ENCODE measurements at places on chromosomes 16 and 17.

DNA sequence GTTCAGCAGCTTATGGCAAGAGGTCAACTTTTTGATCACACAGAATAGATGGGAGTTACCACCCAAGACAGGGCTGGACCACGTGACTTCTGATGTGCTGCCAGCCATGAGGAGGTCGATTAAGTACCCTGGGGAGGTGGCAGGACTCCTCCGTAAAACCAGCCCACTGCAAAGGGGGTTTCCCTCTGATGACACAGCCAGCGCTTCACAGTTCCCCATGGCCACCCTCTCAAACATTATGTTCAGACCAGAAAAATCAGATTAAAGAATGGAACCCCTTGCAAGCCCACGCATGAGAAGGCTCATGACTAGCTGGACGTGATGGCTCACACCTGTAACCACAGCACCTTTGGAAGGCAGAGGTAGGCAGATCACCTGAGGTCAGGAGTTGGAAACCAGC is 222.9 kb downstream of the CPPED1 start:
- DNase-seq: no peak

GRCh38 chr17:70184207-70184606 is 14.9 kb downstream of the KCNJ2 start:
- no peak for DNase-seq

GRCh38 chr17:28206292-28206691 is 112.7 kb upstream of the TMEM97 start:
- DNase-seq: no peak

DNA sequence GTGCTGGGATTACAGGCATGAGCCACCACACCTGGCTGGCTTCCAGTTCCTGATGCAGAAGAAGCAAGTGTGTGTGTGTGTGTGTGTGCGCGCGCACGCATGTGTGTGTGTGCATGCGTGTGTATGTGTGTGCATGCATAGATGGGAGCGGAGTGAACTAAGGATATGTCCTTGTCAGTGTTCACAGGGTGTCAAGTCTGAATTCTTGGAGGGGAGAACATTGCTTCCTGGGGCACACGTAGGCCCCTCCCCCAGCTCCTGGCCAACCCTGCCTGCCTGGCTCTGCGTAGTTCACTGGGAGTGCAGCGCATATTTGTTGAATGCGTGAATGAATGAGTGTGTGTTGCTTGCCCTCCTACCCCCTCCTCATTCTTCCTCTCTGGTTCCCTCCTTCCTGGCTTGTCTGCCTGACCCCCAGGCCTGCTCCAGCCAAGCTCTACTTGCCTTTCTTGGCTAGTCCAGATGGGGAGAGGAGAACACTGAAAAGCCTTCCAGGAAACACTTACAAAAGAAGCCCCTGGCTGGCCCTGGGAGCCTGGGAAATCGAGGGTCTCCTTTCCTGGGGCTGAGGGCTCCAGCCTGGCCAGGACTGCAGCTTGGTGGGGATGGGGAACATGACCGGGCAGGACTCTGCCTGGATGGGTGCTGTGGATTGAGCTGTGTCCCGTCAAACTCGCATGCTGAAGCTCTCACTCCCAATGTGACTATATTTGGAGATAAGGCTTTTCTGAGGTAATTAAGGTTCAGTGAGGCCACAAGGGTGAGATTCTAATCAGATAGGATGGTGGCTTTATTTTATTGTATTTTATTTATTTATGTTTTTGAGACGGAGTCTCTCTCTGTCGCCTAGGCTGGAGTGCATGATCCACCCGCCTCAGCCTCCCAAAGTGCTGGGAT is 27.9 kb downstream of the IGFBP4 start:
- no peak for DNase-seq

DNA sequence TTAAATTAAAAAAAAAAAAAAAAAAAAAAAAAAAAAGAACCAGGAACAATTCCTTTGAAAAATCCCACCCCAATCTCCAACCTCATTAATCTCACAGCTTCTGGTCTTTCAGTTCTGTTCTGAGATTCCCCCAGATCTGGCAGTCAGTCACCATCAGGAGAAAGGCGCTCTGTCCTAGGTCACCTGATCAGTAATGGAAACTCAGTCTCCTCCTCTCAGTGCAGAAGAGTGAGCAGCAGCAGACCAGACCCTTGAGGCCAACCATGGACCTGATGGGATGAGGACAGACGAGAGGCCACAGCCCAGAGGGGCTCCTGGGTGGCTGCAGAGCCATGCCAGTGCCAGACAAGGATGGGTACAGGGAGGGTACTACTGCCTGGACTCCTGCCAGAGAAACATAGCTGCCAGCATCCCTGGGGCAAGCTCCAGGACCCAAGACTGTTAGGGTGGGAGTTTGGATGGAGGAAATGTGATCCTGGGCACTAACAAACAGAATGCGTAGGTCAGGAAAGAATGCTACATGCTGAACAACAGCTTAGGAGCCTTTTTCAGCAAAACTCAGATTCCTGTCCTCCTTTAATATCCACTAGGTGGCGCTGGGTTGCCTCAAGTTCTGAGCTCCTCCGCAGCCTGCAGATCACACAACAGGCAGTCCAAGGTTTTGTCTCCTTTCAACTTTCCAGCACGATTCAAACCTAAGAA is 28.7 kb downstream of the MPG start:
- DNase-seq: peak; percentile 80

GRCh38 chr17:28252436-28252835 is 66.6 kb upstream of the TMEM97 start:
- DNase-seq: no peak

DNA sequence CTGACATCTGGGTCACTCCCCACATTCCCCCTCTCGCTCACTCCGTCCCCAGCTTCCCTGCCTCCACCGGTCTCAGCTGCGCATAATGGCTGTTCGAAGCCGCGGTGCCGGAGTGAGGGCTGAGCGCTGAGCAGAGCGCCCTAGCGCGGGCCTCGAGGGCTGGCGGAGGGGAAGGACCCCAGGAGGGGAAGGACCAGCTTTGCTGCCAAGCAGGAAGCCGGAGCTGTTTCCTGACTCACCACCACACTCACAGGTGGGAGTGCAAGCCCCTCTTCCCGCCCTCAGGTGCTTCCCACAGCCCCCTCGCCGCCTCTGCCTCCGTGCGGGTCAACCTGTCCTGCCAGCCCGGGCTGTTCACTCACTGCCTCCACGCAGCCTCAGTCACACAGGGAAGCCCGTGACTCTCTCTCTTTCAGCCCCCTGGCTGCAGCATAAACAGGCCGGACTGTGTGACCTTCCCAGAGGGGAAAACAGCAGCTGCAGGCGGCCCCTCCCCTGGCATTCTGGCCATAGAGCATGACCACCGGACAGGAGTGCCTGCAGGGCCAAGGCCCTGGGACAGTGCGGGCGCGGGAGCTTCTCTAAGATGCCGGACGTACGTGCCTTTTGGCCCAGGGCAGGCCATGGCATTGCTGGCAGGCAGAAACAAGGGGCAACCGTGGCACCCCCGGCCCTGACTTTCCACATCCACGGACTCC is 23.7 kb downstream of the SLC43A2 start:
- DNase-seq: no peak

GRCh38 chr17:17933775-17934174 is 38.4 kb downstream of the TOM1L2 start:
- DNase-seq: no peak

GRCh38 chr16:86379505-86379846 is 130.9 kb upstream of the FOXF1 start:
- DNase-seq: no peak

DNA sequence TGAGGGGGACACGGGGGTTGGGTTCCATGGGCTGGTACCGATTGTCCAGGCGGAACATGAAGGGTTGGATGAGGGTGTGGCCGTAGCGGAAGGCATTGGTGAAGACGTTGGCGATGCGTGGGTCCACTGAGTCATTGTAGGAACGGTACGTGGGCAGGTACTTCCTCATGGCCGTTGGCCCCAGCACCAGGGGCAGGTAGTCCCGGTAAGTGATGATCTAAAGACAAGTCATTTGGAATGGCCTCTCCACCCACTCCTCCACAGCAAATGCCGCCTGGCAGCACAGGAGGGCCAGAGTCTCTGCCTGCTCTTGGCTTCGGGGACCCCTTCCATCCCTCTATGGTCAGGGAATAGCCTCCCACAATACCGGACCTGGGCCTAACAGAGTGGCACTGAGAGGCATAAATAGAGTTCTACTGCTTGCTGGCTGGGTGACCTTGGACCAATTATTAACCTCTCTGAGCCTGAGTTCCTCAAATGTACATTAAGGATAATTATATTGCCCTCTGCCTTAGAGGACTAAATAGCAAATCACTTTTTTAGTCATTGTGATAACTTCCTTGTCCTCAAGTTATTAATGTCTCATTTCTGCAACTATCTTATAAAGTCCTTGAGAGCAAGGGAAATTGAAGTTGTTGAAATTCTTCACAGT is 7.2 kb downstream of the MPO start:
- DNase-seq: no peak

- DNase-seq: no peak
Measured at GRCh38 chr17:51718983-51719382, 439.5 kb downstream of the CA10 start.

- DNase-seq: no peak
Measured at GRCh38 chr17:13204607-13205237, 186.9 kb upstream of the ELAC2 start.

- no peak for DNase-seq
Measured at GRCh38 chr17:43079641-43080302, 45.4 kb downstream of the BRCA1 start.

DNA sequence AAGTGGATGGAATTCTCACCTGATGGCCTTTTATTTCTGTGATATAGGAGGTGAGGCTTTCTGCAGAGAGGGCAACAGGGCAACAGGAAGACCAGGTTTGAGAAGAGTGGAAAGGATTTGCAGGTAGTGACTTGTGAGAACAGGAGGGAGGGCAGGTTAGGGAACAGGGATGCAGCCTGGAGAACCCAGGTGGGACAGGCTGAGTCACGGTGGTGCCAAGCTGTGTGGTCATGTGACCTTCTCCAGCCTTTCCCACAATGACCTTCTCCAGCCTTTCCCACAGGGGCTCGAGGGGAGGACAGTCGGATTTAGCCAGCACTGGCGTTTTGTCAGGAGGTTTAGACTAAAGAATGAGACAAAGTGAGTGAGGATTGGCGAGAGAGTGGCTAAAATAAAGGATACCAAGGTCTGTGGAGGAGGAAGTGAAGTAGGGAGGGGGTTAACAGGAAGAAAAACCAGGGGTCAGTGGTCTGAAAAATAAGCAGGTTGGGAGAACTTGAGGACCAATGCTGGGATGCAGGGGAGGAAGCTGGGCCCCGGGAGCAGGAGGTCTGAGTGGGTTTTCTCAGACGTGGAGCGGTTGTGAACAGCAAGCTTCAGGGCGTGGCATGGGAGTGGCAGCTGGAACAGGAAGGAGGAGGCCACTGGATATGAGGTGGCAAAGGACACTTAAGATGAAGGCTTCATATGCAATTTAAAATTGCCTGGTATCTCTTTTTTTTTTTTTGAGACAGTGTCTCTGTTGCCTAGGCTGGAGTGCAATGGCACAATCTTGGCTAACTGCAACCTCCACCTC is 37.7 kb downstream of the DNAH2 start:
- DNase-seq: no peak

- no peak for DNase-seq
Measured at GRCh38 chr16:15502041-15502725, 67.8 kb downstream of the BMERB1 start.

- no peak for DNase-seq
Measured at GRCh38 chr17:77061669-77062068, 79.1 kb upstream of the SEC14L1 start.

DNA sequence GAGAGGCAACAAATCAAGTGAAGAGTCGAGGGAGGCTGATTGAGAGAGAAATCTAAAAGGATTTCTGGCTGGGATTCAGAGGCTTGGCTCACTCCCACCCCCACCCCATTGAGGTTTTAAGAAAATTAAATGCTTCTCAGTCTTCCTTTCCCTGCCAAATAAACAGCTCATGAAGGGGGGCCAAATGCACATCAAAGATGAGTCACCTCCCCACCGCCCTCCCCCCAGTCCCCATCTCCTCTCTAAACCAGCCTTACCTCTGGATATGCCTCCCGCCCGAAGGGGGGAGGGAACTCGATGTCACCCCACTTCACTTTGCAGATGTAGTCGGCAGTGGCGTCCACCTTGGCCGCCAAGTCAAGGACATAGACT is 11.6 kb downstream of the ACLY start:
- DNase-seq: no peak

- no peak for DNase-seq
Measured at GRCh38 chr17:56451629-56452028, 141.9 kb upstream of the NOG start.

DNA sequence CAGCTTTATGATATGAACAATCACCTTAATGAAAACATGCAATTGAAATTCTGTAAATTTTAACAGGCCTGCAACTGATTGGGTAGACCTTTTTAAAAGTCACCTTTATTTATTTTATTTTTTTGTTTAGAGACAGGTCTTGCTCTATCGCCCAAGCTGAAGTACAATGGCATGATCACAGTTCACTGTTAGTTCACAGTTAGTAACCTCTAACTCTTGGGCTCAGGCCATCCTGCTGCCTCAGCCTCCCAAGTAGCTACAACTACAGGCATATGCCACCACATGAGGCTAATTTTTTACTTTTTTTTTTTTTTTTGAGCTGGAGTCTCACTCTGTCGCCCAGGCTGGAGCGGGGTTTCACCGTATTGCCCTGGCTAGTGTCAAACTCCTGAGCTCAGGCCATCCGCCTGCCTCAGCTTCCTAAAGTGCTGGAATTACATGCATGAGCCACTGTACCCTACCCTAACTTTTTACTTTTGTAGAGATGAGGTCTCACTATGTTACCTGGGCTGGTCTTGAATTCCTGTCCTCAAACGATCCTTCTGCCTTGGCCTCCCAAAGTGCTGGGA is 28.0 kb downstream of the AP1G1 start:
- DNase-seq: no peak

GRCh38 chr17:70317421-70317820 is 148.1 kb downstream of the KCNJ2 start:
- DNase-seq: no peak

DNA sequence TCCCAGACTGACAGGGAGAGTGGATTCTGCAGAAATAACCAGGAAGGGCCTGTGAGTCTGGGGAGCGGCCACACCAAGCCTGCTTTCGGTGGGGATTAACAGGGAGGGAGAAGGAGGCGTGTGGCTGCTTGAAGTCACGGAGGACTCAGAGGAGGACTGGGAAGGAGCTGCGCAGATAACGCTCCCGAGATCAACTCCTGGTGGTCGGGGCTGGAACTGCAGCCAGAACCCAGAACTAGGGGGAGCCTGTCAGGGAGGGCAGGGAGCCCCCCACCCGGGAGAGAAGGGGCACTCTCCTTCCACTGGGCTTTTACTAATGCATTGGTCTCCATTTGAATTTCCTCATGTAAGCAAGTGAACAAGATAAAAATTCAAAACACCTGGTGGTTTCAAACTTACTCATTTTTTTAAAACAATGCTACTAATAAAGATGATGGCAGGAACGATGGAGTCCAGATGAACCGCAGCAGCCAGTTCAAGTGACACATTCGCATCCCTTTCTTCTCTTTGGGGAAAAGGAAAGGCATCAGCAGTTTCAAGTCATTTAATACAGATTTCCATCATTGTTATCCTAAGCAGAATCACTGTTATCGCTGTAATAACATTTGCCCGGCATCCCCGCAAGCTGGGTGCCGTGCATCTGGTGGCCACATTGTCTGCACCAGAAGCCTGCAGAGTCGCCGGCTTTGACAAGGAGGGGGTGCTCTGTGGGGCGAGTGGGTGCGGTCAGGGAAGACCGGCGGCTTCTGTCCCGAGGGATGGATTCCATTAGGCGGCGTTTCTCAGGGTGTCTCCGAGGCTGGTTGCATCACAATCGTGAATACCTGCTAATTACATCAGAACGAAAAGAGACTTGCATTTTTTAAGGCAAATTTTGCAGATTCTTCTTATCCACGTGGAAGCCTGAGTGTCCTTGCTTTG is 183.0 kb downstream of the FOXL1 start:
- peak; percentile 28 for DNase-seq
